Esophagus mucosa (tissue), 1 donor: ENCODE measurements at places on chromosomes 2 and 18. TPM values are rescaled to one million over a fixed set of nuclear protein-coding genes. Genes with fewer than 3 reads are reported as not detected.

DNA sequence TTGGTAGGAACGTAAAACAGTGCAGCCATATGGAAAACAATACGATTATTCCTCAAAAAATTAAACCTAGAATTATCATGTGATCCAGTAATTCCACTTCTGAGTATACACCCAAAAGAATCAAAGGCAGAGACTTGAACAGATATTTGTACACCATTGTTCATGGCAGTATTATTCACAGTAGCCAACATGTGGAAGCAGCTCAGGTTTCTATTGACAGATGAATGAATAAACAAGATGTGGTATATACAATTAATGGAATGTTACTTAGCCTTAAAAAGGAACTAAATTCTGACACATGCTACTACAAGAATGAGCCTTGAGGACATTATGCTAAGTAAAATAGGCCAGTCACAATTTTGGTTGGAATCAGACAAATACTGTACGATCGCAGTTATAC, 14.2 kb upstream of the RTTN start:
- ATAC-seq = no peak

- ATAC-seq = no peak
Observed at GRCh38 chr2:173033084-173033483, 42.6 kb upstream of the MAP3K20 start.

- ATAC-seq = no peak
Observed at GRCh38 chr2:120125195-120125594, 98.0 kb downstream of the TMEM185B start.

DNA sequence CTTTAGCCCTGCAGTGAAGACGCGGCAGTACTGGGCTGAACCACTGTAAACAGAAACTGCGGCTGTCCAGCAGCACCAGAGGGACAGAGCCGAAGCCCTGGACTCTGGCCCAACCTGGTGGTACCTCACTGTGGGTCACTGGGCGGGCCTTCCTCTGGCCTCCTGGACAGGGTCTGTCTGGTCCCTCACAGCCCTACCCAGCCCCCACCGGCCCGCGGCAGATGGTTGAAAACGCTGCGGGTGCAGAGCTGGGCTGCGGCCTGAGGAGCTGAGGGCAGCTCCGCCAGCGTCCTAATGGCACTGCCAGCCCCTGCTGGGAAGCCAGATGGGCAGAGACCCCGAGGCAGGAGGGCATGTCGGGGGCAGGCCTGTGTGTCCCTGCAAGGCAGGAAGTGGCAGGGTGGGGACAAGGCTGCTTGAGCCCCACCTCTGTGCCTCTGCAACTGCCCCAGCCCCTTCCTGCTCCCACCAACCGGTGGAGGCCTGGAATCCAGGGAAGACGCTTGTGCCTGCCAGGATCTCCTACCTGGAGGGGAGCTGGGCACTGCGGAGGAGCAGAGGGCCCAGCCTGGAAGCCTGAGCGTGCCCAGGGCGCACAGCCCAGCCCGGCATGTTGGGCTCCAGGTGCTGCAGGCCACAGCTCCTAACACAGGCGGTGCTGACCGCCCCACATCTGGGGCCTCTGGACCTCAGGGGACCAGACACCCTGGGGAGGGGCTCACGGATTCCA, 36.3 kb downstream of the HS6ST1 start:
- ATAC-seq = no peak

- no peak for ATAC-seq
Observed at GRCh38 chr2:30645081-30645744, 162.0 kb downstream of the CAPN13 start.

DNA sequence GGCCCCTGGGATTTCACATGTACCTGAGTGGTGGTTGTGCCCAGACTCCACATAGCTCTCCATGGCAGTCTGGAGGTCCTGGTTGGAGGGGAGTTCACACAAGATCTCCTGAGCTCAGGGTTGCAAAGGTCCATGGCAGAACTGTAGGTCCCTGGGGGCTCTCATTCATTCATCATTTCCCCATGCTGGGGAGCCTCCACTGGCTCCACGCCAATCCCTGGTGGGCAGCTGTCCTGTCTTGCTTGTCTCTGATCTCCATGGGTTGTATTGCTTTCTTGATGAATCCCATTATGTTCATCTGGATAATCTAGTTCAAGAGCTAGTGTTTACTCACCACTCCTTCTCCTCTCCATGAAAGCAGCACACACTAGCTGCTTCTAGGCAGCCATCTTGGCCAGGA, 42.4 kb downstream of the ZSWIM2 start:
- no peak for ATAC-seq

GRCh38 chr18:41993151-41993550, 38.1 kb downstream of the PIK3C3 start:
- ATAC-seq = no peak

DNA sequence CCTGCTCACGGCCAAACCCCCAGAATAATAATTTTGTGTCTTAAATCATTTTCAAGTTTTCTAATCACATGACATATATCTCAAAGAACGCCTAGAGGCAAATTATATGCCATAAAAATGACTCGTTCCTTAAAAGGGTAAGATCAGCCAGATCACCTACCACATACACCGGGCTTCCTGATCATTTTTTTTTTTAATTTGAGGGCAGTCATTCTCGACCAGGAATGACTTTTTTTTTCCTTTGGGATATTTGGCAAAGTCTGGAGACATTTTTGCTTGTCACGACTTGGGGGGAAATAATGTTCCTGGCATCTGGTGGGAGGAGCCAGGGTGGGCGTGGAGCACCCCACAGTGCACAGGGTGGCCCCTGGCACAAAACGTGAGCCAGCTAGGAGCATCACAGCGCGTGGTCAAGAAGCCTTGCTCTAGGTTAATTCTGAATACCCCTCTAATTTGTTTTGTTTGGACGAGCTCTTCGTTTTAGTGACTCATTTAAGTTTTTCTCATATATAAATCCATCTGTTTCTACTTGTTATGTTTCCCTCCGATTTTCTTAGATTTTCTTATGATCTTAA, 94.9 kb downstream of the TWIST2 start:
- no peak for ATAC-seq

DNA sequence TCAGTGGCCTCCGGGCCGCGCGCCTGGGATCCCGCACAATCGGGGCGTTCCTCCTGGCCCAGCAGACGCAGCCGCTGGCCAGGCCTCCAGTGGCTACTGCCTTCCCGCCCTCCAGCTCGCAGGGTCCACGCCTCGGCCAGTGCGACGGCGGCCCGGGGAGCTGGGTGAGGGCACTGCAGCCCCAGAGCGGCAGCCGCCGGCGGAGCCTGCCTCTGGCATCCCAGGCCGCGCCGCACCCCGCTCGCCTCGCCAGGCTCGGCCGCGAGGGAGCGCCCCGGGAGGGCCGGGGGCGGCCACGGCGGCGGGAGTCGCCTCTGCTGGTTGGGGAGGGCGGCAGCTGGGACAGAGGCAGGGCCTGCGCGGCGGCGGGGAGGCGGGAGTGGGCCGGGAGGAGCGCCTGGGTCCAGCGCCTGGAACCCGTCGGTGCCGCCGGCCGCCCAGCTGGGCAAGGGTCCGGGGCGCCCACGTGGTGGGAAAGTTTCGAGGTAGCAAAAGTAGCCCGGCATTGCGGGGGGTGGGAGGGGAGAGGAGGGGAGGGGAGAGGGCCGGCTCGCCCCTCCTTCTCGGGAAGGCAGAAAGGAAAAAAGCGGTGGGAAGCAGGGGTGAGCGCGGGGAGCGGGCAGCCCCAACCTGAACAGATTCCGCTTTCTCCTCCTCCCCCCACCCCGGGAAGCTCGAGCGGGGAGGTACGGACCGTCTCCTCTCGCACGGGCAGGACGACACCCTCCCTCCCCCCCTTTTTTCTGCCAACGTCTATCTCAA, 1.5 kb upstream of the INHBB start:
- peak; percentile 30 for ATAC-seq

- no peak for ATAC-seq
Observed at GRCh38 chr2:241891988-241892298, 22.4 kb downstream of the RTP5 start.

GRCh38 chr2:25077789-25078169, 35.9 kb downstream of the EFR3B start:
- ATAC-seq = no peak

DNA sequence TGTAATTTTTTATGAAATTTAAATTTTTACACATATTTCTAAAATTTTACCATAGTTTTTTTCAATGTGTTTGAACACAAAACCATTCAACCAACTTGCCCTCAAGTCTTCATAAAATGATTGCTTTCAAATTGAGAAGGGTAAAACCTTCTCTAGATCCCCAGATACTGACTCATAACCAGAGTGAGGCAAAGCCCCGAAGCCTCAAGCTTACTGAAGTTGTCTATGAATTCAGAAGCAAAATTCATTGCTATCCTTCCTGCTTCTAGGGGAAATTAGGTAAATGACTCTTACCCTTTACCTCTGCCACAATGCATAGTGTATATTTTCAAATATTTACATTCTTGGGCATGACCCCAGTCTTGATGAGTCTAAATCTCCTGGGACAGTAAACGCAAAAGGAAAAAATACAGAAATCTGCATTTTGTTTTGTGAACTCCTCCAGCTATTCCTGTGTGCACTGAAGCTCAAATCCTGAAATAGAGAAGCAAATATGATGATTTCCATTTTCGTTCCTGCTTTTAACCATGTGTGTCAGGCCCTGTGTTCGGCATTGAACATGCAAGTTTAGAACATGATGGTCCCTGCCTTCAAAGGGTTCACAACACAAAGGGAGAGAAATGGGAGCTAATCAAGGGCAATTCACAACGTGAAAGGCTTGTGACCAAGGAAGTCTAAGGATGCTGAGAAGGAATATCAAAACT, 246.3 kb downstream of the SUCLG1 start:
- ATAC-seq = no peak

DNA sequence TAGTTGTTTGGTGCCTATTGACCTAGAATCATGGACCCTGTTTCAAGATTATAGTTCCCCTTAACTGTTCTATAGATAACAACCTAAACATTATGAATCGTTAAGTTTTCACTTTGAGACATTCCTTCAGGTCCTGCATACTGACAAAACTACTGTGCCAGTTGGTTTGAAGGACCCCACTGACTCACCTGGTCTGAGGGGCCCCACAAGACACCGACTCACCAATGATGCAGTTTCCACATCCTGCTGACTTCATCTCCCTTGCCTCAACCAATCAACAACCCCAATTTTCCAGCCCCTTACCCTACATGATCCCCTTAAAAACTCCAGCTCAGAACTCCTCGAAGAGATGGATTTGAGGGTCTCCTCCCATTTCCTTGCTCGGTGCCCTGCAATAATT, 89.6 kb upstream of the CCDC141 start:
- no peak for ATAC-seq

GRCh38 chr18:57171026-57171425, 24.1 kb downstream of the BOD1L2 start:
- ATAC-seq = no peak

DNA sequence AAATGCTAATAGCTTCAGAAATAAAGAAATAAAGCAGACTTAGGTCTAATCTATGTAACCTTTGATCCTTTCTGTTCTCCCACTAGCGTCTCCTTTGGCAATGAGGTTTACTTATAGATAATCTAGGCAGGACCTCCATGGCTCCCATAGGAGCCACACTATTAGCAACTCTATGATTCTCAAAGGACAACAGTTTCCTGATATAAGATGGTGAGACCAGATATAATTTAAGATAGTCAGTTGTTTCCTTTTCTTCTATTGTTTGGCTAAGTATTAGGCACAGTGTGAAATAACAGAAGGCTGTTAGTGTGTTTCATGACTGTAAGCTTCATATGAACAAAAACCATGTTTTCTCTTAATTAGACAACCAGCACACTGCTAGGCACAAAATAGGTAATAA, 58.7 kb upstream of the SCN9A start:
- no peak for ATAC-seq

GRCh38 chr2:237097911-237098702, 12.4 kb downstream of the COPS8 start:
- peak; percentile 98 for ATAC-seq

- no peak for ATAC-seq
Observed at GRCh38 chr2:202736826-202737225, 102.1 kb downstream of the FAM117B start.

DNA sequence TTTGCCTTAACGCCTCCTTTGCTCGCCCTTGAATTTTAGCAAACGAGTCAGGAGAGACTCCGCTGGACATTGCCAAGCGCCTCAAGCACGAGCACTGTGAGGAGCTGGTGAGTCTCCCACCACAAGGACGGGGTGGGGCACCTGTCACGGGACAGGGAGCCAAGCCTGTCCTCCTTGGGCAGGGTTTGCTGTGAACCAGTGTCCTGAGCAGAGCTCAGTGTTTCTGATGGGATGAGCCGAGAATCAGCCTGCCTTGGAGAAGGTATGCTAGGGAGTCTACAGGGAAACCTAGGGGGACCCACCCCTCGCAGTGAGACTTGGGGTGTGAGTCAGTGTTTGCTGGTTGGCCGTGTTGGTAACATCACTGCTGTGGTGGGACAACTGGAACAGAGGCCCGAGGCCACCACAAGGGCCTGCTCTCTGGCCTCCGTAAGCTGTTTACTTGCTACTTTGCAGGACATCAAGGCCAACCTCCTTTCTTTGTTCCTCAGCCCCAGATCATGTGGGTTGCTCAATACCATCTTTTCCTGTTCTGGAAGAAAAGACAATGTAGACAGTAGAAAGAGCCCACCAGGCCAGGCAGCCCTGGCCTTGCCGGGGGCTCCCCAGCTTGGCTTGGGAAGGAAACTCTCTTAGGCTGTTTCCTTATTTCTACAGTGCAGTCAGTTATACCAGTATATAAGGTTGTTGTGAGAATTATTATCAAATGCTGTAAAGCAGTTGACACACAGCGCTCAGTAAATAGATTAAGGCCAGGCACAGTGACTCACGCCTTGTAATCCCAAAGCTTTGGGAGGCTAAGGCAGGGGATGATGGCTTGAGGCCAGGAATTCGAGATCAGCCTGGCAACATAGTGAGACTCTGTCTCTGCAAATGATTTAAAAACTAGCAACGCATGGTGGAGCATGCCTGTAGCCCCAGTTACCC, 42.4 kb downstream of the ITGB1BP1 start:
- peak; percentile 85 for ATAC-seq

DNA sequence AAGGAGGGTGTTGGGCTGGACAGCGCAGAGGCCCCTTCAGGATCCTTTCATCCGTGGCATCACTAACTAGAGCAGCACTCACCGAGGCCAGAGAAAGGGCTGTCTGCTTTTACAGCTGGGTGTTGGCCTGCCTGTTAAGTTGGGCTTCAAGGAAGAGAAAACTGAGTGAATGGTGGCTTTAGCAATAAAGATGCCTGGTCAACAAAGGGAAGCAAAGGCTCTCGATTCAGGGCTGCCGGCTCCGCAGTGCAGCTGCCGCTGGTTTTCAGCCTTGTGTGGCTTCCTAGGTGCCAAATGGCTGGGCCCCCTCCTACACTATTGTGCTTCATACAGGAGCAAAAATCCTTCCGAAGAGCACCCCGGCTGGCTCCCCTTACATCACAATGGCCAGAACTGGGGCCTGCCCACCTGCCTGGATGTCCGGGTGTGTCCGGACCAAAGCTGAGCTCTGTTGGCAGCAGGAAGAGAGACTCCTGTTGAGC, 61.0 kb upstream of the GPR45 start:
- ATAC-seq = no peak

SLC11A1 gene
- 3.5 TPM for total RNA-seq

SLC5A7 gene
- total RNA-seq = not detected

GNAL gene
- total RNA-seq = 8.8 TPM

CSRNP3 gene
- 1.2 TPM for total RNA-seq

LHCGR gene
- total RNA-seq = not detected

SH2D6 gene
- 0.12 TPM for total RNA-seq

CFAP210 gene
- total RNA-seq = not detected

GKN1 gene
- total RNA-seq = not detected

ELAC1 gene
- total RNA-seq = 5.5 TPM

ABCG8 gene
- total RNA-seq = not detected
